ENCODE measurements at places on chromosomes 5 and 9.

GRCh38 chr9:95670122-95670521, 153.4 kb upstream of the PTCH1 start:
- DNase-seq = no peak

DNA sequence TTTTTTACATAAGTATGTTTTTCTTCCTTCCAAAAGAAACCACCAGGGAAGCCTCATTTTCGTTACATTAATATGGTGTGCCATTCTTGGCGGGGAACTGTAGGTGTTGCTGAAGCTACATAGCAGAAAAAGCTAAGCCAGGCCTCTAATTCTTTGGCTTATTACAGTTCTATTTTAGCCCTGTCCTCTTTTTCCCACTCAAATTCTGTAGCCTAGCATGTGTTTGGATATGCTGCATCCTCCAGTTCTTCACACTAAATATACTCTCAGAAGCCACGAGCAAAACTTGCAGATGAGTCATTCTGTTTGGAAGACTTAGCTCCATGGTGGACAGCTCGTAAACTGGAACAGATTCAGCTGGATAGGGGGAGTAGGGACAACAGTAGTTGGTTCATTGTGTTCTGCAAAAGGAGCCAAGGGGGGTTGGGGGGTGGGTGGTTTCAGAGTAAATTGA, 369.4 kb downstream of the TMEM161B start:
- no peak for DNase-seq

DNA sequence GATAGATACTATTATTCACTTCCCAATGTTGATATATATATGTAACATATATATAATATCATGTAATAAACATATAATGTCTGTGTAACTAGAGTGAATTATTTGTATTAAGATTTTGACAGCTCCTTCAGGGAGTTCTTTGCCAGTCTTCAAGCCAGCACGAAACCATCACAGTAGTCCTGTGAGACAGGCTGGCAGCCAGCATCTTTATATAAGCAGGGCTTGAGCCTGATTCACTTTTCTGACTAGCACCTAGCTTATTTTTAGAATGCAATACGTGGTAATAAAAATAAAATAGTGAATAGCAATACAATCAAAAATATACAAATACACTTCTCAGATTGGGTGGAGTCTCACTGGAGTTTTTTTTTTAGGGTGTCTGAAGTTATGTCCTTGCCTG, 20.7 kb upstream of the GDA start:
- no peak for DNase-seq

DNA sequence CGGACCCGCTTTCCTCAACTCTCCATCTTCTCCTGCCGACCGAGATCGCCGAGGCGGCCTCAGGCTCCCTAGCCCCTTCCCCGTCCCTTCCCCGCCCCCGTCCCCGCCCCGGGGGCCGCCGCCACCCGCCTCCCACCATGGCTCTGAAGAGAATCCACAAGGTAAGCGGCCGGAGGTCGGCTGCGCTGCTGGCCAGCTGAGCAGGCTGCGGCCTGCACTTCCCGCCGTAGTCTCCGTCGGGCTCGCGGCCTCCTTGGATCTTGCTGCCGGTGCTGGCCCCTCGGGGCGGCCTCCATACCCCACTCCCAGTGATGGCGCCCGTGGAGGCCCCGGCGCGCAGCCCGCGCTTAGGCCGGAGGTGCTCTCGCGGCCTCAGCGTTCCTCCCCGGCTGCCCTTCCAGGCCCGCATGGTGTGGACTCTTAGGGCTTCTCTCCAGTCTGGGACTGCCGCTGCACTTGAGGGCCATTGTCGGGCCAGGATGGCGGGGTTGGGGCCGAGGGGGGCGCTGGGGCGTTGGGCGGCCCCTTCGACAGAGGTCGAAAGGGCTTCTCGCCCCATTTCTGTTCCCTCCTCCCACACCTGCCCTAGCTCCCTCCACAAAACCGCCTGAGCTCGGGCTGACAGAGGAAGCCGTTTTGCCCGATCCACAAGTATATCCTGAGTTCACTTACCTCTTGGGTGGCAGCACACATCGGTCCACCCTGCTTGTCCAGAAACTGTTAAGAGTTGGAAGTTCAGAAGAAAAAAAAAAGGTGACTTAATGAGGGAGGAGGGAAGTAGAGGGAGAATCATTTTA, 714 bp downstream of the UBE2D2 start:
- DNase-seq = no peak

GRCh38 chr9:131530546-131530919, 530 bp downstream of the UCK1 start:
- no peak for DNase-seq

DNA sequence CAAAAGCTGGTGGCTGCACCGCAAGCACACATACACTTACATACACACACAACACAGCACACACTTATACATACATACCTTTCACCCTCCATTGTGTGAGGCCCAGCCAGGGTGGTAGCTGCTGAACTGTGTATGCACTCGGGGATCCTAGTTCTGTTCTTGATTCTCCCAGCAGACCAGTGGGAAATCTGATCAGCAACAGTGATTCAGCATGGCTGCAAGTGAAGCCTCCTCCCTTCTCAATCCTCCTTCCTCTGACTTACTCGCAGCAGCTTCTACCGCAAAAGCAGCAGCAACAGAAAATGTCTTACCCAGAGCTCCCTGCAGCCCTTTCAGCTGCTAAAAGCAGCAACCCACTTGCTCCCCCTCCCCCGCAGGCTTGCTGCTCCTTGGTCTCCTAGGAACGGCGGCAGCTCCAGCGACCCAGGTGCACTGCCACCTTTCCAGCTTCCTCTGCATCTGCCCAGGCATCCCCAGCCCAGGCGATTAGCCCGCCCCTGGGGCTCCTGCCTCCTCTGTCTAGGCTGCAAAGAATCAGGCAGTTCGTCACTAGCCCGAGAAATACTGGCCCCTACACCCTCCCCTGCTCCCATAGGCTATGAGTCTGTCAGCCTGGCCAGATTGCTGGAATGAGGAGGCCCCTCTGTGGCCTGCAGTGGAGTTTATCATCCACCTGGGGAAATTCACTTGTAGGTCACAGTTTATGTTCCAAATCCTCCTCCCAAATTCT, at the start of gene KLHL3:
TSS of gene KLHL3 (minus strand) at position 535 of the 730 bp plus-strand sequence. CDS start at position 92, 443 bp downstream.
- peak; percentile 37 for DNase-seq

- no peak for DNase-seq
Measured at GRCh38 chr9:107388890-107389289, 100.7 kb downstream of the KLF4 start.

DNA sequence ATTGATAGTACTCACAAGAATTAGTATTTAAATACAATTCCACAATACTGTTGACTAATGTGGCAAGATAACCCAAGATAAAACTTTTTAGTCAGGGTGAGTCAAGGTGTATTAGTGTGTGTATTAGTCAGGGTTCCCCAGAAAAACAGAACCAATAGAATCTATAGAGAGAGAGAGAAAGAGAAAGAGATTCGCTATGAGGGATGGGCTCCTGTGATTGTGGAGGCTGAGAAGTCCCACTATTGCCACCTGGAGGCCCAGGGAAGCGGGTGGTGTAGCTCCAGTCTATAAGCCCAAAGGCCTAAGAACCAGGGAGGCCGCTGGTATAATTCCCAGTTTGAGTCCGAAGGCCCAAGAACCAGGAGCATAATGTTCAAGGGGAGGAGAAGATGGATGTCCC, 10.0 kb upstream of the SHISAL2B start:
- no peak for DNase-seq

- DNase-seq = no peak
Measured at GRCh38 chr9:97293207-97293721, 14.2 kb upstream of the CCDC180 start.

GRCh38 chr5:126676195-126676624, 75.5 kb downstream of the PHAX start:
- no peak for DNase-seq

GRCh38 chr5:82274343-82275211, 3.6 kb downstream of the RPS23 start:
- no peak for DNase-seq

- peak; percentile 66 for DNase-seq
Measured at GRCh38 chr5:55232985-55233928, at the start of gene CCNO. Gene CCNO, minus strand, starts transcription at chr5:55233608. Its CDS starts 85 bp downstream, at chr5:55233523.

DNA sequence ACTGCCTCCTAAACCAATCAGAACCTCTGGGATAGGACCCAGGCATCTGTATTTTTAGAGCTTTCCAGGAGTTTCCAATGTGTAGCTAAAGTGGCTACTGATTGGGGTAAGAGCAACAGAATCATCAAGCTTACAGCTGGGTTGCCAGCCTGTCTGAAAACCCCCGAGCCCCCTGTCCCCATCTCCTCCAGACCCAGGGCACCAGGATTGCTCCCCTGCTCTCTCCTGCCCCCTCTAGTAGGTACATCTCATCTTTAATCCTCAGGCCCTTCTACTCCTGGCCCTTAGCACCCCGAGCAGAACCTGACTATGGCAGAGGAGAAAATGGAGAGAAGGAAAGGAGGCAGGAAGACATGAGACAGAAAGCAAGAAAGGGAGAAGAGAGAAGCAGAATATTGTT, 204.9 kb downstream of the GABBR2 start:
- DNase-seq = no peak

Measured in NCI-H187 treated with DMSO at 0.1 percent for 48 hours (cell line).